NCI-H345 (cell line): ENCODE measurements at places on chromosomes 2 and 18.

DNA sequence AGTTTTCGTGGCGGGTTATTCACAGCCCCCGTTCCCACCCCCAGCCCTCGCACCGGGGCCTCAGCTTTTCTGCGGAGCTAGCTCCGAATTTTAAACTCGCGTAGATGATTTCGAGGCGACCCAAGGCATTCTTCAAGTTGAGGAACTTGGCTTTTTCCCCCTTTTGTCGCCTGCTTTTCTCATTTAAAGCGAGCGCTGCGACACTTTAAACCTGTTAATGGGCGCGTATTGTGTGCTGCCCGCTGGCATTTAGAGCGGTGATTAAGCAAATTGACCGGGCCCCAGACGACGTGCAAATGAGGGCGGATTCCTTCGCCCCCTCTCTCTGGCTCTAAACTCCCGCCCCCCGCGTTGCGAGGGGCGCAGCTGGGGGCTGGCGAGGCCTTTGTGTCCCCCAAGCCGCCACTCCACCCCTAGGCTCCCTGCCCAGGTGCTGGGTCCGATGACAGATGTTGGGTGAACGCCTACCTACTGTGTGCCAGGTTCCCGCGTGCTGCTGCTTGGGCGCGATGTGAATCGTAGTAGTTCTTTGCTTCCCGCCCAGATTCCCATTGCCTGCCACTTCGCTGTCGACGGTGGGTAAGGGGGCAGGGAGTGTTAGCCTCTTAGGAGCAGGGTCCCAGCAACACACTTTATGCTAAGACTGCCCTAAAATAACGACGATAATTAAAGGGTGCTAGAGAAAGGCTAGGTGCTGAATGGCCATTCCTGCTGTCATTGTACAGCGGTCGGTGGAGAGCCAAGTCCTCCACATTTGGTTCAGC lies 1.9 kb downstream of the TCF7L1 start:
- DNase-seq = no peak

- no peak for DNase-seq
Observed at GRCh38 chr2:204948024-204948763, 402.9 kb downstream of the PARD3B start.

DNA sequence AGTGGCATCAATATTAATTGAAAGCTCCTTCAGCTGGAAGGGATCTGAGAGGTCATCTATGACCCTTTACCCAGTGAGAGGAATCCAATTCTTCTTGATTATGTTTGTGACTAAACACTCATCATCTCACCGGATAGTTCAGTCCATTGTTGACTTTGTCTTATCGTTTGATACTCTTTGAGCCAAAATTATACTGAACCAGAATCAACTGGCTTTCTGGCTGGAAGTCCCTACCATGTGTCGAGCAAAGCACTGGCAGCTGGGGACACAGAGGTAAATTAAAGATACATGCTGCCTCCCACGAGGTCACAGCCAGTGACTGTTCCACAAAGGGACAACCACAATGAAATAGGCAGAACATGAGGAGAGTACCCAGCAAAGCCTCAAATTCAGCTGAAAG lies 91.4 kb upstream of the FHL2 start:
- DNase-seq = no peak

GRCh38 chr18:24609254-24609653 lies 148.8 kb downstream of the HRH4 start:
- no peak for DNase-seq

DNA sequence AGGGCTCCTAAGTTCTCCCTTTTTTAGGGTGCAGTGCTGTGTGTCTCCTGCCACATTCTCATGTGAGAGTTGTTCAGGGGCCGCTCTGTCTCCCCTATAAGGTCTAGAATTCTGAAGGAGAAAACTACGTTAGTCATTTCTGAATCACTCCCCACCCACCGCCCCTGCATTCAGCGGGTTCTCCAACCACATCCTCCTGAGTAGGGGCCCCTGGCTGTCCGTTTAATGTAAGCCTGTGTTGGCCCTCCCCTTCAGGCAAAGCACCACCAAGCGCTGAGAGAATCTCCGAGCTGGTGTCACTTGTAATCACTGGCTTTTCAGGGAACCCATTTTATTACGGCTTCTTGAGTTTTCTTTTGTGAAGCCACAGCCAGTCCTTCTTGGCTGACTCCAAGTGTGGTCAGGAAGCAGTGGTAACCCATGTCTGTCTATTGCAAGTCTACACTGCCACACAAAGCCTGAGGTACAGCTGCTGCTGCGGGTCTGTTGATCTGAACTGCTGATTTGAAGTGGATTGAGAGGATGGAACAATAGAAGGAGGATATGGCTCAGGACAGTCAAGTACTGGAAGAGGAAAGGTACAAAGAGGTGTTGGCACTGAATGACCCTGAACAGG lies 16.9 kb downstream of the LCT start:
- DNase-seq = peak; percentile 51

DNA sequence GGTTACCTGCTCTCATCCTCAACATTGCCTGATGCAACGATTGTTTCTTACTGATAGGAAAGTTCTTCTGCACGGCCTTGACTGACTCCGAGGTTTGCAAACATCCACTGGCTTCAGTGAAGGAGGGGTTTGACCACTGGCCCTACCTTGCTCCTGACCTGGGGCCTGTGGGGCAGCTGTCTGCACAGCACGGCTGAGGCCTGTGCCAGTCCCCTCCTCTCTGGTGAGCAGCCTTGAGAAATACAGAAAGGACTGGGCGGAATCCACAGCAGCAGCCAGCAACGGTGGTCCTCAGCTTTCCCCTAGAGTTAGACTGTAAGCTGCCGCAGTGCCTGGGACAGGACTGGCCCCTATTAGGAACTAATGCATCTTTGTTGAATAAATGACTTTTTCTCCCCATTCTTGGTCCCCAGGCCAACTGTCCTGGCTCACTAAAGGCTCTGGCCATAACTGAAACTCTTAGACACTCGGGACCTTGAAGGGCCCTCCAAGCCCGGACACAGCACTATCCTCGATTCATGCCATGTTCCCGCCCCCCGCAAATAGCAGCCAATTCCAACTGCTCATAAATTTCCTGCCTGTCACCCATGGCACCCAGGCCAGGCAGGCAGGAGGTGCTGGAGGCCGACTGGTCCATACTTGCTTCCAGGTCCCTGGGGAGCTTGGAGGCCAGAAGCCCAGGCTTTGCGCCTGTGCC lies 26.7 kb downstream of the ATOH8 start:
- DNase-seq = no peak

DNA sequence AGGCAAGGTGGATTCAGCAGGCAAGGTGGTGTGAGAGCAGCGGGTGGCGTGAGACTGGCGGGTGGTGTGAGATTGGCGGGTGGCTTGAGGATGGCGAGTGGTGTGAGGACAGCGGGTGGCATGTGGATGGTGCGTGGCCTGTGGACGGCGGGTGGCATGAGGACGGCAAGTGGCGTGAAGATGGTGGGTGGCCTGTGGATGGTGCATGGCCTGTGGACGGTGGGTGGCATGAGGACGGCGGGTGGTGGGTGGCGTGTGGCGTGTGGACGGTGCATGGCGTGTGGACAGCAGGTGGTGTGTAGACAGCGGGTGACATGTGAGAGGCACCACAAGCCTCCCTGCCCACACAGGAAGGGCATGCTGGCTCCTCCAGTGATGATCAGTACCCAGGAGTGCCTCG lies 186.9 kb upstream of the SALL3 start:
- DNase-seq = no peak

- no peak for DNase-seq
Observed at GRCh38 chr2:121826036-121826435, 70.6 kb downstream of the TSN start.

- DNase-seq = peak; percentile 93
Observed at GRCh38 chr2:122643725-122644329, 888.4 kb downstream of the TSN start.

GRCh38 chr2:194556629-194557028 lies 1100.4 kb upstream of the SLC39A10 start:
- DNase-seq = peak; percentile 26

GRCh38 chr2:15936277-15937104 lies 3.9 kb upstream of the MYCN start:
- no peak for DNase-seq
